Activated naive CD4-positive, alpha-beta T cell (primary cell): ENCODE measurements at places on chromosomes 5 and 9.

- no peak for DNase-seq
Measured at GRCh38 chr9:459491-460444, 245.1 kb downstream of the DOCK8 start.

- DNase-seq, result no peak
Measured at GRCh38 chr5:74093561-74093960, 467.6 kb downstream of the ARHGEF28 start.

DNA sequence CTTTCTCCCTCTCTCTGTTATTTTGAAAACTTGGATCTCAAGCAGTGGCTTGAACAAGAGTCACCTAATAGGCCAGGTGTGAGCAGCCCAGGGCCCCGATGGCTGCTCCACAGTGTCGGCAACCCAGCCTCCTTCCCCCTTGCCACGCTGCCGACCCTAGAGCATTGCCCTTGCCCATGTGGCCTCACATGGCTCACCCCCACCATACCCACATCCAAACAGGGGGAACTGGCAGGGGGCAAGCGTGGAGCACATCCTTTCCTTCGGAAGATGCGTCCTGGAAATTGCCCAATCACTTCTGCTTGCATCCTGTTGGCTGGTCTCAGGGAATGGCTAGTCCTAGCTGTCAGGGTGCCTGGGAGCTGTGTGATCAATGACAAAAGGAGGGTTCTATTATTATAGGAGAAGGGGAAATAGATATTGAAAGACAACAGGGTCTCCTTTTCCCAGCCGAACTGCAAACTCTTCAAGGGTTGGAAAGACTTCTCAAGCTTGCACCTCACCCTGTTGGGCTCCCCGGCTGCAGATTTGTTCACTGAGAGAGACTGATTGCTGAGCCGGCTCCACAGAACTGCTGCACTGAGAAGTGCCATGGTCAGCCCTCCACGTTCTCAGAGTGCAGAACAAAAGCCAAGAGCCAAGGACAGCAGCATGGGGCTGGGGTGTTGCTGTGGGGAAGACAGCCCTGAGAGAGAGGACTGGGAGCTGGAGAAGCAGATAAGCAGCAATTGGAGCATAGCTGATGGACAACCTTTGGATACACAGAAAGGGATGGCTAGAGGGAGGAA lies 8.3 kb upstream of the TIFAB start:
- no peak for DNase-seq

DNA sequence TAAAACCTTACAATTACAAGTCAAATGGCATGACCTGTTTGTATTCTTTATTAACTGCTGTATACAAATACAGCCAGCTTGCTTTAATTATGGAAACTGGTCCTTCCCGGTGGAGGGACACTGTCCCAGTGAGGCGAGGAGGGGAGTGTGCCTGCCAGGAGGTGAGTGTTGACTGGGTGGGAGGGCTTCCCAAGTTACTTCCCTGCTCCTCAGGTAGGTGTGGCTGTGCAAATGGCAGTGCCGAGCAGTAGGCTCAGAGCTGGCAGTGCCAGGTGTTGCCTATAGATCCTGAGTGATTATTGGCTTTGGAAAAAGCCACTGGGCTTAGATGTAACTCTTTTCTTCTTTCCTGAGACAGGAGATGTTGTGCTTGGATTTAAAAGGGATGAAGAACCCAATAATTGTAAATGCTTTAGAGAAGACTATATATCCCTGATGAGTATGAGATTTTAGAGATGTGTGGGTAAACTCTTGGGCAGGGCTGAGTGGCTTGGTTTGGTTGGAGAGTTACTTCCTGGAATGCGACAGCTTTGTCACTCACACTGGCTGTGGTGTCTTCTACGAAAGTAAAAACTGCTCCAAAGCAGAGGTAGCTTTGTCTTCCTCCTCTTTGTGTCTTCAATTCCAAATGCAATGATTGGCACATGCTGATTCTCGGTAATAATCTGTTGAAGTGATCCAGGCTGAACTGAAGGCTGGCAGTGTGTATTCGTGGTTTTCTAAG lies 43.7 kb downstream of the GLRX start:
- no peak for DNase-seq

GRCh38 chr5:60633341-60633740 lies 66.6 kb downstream of the DEPDC1B start:
- DNase-seq, result no peak

- DNase-seq, result no peak
Measured at GRCh38 chr9:116267021-116267420, 113.4 kb downstream of the PAPPA start.

- DNase-seq, result no peak
Measured at GRCh38 chr5:107542428-107542827, 128.3 kb downstream of the EFNA5 start.

DNA sequence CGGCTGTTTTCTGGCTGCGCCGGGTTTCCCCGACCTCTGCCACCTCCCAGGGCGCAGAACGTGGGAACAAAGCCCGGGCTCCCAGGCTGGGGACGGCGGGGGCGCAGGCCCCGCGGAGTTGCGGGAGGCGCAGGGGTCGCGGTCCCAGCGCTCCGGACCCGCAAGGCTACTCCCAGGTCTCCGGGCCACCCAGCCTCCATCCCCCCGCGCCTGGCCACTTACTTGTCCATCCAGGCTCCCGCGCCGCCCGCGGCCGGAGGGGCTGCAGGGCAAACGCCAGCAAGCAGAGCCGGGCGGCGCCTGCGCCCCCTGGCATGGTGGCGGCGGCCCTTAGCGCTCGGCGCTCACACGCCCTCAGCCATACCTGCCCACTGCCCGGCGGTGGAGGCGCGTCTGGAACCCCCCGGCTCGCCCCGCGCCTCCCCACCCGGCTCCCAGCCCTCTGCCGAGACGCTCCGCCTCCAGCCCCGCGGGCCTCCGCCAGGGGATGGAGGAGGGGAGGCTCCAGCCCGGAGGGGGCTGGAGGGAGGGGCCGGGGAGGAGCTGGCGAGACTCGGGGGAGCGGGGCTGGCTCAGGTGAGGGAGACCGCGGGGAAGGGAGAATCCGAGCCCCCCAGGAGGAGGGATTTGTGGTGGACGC lies at the start of gene ADAM19:
TSS of gene ADAM19 (minus strand) at position 395 of the 640 bp plus-strand sequence. CDS start at position 316, 79 bp downstream.
- no peak for DNase-seq

- DNase-seq, result no peak
Measured at GRCh38 chr5:78671609-78672008, 23.0 kb upstream of the LHFPL2 start.

- no peak for DNase-seq
Measured at GRCh38 chr5:14202462-14202861, 59.3 kb downstream of the TRIO start.

DNA sequence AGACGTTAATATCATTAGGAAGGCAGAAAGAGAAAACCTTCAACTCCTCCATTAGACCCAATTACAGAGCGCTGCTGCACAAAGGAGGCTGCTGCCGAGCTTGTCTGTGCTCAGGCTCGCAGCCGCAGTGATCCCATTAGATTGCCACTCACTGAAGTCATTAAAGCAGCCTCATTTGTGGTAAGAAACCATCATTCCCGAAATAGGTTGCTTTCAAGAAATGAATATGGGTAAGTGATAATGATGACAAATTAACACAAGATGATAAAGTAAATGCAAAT lies 137.2 kb downstream of the CAVIN4 start:
- no peak for DNase-seq

DNA sequence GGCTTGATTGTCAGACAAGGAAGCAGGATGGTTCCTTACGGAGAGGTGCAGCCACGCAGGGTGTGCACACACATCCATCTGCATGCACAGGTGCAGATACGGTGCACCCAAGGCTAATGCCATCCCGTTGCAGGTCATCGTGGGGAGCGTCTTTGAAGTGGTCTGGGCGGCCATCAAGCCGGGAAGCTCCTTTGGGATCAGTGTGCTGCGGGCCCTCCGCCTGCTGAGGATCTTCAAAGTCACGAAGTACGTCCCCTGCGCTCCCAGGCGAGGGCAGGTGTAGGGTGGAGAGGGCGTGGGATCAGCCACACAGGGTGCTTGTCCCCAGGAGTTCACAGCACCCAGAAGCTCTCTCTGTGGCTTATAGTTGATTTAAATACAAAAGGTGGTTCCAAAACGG lies 106.4 kb downstream of the CACNA1B start:
- no peak for DNase-seq

GRCh38 chr5:148469501-148469935 lies 85.8 kb downstream of the FBXO38 start:
- DNase-seq, result no peak

DNA sequence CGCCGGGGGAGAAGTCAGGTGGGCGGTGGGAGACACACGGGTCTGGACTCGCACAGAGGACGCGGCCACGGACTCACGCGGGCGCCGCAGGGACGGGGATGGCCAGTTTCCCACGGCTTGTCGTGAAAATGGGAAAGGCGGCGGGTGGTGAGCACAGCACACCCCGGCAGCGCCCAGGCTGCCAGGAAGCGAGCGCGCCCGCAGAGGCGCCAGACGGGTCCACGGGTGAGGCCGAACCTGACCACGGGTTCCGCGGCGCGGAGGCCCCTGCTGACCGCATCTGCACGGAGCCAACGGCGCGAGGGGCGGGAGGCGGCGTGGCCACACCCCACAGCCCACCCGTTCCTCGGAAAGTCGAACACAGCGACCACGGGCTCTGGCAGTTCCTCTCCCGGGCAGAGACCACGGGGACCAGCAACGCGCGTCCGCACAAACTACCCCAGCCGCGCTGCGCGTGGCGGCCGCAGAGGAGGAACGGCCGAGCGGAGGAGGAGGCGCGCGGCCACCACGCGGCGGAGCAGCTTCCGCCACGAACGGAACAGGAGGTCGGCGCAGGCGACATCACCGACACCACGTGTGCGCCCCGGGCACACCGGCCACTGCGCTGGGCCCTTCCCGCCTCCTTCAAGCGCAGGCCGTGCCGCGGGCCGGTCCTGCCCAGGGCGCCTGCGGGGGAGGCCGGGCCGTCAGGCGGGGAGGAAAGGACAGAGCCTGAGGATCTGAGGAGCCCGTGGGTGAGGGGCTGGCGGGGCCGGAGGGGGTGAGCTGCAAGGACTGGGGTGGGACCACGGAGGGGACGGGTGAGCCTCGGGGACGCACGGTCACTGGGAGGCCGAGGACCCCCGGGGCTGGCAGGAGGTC lies 5.6 kb downstream of the EXD3 start:
- DNase-seq, result no peak

- DNase-seq, result no peak
Measured at GRCh38 chr5:53557386-53557785, 3.1 kb upstream of the NDUFS4 start.
